ENCODE measurements at places on chromosomes 3 and 15.

DNA sequence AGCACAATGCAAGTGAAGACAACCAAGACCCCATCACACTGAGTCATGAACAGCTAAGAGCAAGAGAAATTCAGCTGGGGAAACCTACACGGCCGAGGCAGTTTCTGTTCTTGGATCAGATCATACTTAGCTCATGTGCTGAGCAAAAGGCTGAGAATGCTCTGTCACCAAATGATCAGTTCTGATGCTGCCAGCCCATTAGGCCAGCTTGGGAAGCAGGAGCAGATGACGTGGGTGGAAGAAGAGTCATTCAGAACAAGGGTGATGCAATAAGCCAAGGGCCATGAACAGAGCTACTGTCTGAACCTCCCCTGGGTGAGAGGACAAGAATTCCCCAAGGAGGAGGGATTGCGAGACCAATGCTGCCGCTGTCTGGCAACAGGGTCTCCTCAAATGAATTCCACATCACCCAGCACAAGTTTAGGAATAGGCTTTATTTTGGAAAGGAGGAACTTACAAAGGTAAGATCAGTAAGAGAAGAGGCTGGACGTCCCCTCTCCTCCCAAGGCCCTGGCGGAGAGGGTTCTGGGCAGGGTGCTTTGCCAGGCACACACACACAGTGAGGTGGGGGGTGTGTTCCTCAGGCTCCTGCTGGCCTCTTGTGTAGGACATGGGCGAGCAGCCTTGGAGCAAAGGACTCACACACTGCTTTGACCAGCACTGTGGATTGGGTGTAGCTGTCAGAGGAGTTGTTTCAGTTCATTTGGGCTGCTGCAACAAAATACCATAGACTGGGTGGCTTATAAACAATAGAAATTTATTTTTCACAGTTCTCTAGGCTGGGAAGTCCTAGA, 65.6 kb upstream of the CTXND1 start:
- DNase-seq = no peak

DNA sequence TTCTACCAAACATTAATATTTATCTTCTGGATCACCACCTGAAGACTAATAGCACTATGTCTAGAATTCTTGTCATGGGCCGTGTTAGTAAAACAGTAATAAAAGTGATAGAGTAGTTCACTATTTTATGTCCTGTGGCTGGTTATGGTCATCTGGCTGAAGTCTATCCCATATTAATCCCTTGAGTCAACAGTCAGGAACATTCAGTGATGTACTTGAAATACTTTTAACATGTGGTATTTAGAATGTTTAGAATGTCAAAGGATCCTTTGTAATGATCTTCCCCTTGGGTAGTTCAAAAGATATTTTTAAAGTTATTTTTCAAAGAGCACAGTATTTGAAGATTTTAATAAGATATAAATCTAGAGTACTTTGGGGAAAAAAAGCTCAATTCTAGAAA, 117.0 kb downstream of the MBNL1 start:
- DNase-seq = no peak

- DNase-seq = no peak
Measured at GRCh38 chr15:80121546-80121945, 31.3 kb upstream of the FAH start.

DNA sequence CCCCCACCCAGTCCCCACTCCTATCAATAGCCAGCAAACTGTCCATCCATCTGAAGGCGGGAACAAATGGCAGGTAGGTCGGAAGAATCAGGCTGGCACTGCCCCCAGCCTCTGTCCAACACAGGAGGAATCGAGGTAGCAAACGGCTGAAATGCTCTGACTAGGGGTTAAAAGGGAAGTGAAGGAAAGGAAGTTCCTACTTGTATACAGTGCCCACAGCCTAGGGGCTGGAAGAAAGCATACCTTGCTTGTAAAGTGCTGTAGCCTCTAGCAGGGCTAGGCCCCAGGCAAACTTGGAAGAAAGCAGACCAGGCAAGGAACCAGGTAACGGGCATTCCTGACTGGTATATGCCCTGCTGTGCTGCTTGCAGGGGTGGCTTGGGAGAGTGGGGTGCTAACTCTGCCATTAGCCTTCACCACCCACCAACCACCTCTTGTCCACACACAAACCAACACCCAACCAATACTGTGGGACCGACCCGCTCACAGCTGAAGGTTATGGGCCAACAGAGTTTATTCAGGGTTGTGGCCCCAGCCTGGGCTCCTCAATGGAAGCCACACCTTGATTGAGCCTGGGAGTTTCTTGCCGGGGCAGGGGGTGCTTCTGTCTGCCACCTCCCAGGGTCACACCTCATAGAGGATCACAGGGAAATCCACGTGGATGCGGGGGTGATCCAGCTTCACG, 2.4 kb downstream of the TUSC2 start:
- DNase-seq = no peak

DNA sequence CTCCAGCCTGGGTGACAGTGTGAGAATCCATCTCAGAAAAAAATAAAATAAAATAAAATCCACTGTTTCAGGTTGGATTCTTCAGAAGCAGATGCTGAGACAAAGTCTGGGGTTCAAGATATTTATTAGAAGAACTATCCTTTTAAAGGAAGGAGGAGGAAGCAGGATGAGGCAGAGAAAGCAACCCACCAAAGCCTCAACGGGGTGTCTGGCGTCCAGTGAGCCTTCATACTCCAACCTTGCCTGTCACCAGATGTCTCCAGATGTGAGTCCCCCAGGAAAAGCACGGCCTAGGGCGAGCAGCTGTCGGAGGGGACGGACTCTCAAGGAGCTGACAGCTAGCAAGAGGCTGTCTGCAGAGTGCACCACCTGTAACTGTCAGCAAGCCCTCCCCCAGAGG, 37.3 kb downstream of the MB21D2 start:
- no peak for DNase-seq

DNA sequence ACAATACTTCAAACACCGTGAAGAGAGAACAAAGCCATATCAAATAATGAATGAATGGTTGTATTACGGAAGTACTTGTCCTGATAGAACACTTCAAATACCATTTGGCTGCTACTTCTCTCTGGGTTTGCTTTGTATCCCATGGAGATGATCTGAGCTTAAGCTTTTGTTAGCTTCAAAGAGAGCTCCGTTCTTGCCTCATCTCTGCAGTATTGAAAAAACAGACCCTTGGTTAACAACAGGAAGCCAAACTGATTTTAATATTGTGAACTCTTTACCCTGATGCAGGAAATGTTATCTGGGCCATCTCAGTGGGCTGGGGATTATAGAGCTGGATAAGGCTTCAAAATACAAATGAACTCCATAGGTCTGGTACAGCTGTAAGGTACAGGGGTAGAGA, 101.0 kb downstream of the CHL1 start:
- DNase-seq = no peak

GRCh38 chr15:91099616-91099994, 452 bp upstream of the SV2B start:
- no peak for DNase-seq

- DNase-seq = no peak
Measured at GRCh38 chr15:31786360-31786759, 244.0 kb upstream of the CHRNA7 start.

GRCh38 chr15:88563638-88564037, 17.2 kb upstream of the DET1 start:
- DNase-seq = no peak

DNA sequence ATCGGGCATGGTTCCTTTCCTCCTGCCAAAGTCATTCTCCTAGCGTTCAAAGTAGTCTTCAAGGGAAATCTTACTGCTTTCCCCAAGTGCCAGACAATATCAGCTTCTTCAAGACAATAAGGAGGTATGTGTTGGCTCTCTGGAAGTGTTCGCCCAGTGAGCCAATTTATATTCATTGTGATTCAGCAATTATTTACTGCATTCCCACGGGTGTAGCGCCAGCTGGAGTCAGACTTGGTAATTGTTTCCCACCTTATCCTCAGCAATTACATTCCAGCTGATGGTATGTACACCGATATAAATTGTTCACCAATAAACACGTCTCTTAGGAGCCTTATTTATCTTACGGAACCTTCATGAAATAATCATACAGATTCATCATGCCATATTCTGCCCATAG, 103.6 kb upstream of the CTNNB1 start:
- DNase-seq = no peak

- DNase-seq = no peak
Measured at GRCh38 chr3:16207031-16207430, 32.6 kb downstream of the GALNT15 start.

GRCh38 chr3:136678981-136679380, 73.2 kb downstream of the STAG1 start:
- DNase-seq = no peak

GRCh38 chr3:71554649-71555048, 28.9 kb downstream of the FOXP1 start:
- no peak for DNase-seq

DNA sequence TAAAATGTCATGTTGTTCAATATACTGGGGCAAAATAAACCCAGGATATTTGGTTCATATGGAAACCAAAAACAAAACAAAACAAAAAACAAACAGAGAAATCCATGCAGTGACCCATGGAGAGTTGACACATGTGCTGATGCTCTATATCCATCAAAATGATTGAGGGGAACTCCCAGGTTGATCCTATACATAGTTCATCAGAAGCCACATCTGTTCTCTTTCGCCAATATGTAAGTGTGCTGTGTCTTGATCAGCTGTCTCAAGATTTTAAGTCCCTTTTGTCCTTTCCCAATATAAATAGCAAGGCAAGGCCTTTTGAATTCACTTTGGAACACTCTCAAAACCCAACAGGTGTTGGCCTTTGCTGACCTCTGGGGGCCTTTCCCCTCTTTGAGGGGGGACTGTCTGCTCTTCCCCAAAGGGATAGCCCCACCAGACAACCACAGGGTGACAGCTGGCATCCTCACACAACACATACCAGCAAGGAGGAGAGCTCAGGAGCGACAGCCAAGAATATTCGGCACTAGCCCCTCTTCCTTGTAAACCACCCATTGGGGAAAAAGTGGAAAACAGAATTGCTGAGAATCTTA, 209.4 kb upstream of the CD96 start:
- no peak for DNase-seq

- no peak for DNase-seq
Measured at GRCh38 chr3:49158792-49159191, 7.3 kb downstream of the CCDC71 start.

DNA sequence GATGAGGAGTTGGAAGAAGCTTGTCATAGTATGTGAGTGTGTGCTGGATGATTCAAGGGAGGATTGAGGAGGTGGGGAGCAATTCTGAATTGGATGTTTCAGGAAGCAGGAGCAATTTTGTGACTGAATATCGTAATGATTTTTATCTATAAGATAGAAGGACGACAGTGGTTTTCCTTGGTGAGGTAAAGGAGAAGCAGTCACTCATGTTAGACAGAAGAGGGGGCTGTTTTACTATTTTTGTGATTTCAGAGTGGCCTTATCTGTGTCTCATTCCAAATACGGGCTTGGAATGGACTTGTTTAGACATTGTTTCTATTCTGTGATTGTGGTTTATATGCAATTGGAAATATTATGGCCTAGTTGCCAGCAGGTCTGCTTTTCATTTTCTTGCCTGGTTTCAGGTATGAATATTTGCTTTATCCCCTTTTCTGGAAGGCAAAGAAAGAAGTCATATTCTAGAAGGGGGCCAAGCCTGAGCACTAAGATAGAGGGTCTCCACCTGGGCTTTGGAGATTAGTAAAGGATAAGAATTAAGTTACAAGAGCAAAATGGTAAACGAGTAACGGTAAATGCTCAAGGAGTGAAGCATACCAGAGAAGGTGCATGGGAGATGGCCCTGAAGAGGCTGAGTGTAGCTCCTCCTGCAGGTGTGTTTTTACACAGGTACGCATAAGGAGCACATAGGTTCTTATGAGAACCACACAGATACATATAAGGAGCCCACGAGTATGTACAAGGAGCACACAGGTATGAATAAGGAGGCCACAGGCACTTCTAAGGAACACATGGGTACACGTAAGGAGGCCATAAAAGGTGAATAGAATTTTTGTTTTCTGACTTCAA, 124.6 kb upstream of the KCNAB1 start:
- no peak for DNase-seq

DNA sequence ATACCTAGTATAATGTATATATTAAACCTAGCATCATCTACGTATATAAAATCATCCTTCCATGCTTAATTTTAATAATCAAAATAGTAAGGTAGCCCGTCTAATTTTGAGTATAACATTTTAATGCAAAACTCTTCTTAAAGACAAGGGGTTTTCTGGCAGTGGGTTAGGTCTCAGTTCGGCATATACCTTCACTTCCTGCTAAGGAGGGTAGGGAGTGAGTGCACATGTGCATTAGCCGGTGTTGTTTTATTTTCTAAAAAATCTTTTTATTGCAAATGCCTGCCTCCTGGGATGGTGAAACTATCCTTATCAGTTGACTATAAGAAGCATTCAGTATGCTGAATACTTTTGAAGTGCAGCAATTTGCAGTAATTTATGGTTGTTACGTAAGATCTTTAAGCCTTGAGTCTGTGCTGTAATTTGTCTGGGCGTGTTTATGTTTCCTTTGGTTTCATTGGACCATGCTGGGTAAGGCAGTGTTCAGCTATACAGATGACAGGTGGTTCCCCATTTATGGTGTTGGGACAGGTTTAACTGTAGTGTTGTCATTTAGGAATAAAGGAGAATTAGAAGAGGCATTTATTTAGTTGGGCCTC, 11.7 kb downstream of the ARHGEF26 start:
- DNase-seq = no peak

GRCh38 chr15:98799461-98800390, 151.4 kb downstream of the IGF1R start:
- DNase-seq = no peak

- no peak for DNase-seq
Measured at GRCh38 chr3:141373232-141373631, 4.9 kb downstream of the ZBTB38 start.

GRCh38 chr3:141250828-141251227, 19.2 kb downstream of the PXYLP1 start:
- no peak for DNase-seq

DNA sequence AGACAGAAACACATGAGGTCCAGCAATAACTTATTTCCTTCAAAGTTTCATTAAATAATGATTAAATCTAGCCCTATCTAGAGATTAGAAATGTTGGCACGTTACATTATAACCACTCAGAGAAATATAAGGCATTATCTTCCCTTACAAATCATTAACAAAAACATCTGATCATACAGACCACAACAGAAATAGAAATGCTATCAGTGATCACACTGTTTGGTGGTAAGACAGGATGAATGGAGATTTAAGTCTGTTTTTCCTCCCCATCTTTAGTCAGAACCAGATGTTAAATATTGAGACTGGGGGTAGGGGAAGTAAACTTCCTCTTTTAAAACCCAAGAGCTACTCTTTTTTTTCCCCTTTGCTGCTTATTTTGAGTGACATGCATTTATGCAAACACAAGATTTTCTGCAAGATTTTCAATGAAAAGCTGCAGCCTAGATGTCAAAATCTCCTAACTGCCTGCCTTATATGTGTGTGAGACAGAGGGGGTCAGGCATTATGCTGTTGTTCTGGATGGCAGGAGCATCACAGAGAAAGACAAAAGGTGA, 70.4 kb downstream of the CBLB start:
- DNase-seq = no peak

- DNase-seq = no peak
Measured at GRCh38 chr3:164479978-164480377, 598.3 kb downstream of the SI start.

GRCh38 chr3:189260556-189261493, 89.1 kb downstream of the TPRG1 start:
- DNase-seq = no peak

- no peak for DNase-seq
Measured at GRCh38 chr3:10437995-10438901, 67.1 kb downstream of the ATP2B2 start.
